ENCODE measurements at places on chromosomes 11 and 22. TPM values are rescaled to one million over a fixed set of nuclear protein-coding genes. Genes with fewer than 3 reads are reported as not detected.

DNA sequence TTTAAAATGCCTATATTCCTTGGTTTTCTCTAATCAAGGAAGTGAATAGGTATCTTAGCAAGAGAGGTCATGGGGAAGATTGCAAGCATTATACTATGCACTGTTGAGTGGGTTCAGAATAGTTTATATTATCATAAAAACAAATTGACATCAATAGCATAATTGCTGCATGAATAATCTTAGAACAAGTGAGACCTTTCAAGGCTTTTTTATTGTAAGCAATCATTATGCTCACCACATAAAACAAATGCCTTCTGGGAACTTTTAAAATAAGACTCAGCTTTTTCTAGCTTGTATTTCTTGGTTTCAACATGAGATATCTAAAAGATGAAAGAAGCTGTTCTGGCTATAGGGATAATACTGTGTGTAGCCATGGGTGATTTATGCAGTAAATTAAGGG, 135.6 kb upstream of the ZC3H12C start:
- DNase-seq = no peak

DNA sequence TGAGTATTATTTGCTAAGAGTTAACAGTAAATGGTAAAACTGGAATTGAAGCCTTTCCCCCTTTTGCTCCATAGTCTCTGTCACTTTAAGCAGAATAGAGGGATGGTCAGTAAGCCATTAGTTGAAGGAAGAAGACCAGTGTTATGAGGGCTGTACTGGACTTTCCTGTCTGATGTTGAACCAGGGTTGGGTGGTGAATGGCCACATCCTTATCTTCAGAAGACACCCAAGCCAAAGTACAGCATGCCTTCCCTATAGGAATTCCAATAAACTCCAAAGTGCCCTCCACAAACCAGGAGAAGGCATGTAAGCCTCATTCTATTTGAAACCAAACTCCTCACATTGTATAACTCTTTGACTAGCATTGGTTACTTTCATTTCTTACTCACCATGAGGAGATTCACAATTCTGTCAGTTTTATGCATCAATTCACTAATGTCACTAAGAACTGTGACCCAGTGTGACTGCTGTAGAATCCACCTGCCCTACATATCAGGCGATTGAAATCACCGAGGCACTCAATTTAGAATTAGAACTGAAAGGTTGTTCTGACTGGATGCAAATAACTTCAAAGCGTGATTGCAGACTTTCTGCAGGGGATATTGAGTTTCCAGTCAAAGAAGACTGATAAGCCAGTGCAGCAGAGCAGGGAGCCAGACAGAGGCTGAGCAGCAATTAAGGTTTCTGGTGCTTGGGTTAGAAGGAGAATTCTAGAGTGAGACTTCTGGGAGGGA, 107.1 kb upstream of the DDI1 start:
- DNase-seq = no peak

Gene DSCAML1
- total RNA-seq = not detected

Gene DKK3
- 165 TPM for total RNA-seq

Gene EHF
- total RNA-seq = not detected

Gene RCOR2
- 0.13 TPM for total RNA-seq

DNA sequence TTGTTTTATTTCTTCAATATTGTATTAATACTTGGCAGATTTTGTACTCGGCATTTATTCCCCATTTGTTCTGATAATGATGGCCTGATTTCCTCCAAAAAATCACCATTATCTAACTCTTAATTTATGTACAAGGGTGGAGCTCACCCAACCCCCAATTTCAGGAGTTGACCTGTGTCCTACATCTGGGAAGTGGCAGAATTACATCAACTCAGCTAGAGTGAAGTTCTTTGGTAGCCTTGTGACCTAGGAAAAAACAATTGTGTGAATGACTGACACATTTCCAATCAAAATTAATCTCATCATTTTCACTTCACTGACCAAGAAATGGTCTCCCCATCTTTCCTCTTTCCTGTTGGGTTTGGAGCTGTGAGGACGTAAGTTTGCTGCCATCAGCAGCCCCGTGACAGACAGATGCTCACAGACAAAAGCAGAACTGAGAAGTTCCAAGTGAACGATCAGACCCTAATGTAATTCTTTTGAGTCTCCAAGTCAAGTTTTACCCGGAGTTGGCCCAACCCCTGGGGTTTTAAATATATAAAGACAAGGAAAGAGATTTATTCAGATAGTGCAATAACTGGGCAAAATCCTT, 16.6 kb upstream of the MS4A6E start:
- DNase-seq = no peak

Gene OR52D1
- not detected for total RNA-seq

DNA sequence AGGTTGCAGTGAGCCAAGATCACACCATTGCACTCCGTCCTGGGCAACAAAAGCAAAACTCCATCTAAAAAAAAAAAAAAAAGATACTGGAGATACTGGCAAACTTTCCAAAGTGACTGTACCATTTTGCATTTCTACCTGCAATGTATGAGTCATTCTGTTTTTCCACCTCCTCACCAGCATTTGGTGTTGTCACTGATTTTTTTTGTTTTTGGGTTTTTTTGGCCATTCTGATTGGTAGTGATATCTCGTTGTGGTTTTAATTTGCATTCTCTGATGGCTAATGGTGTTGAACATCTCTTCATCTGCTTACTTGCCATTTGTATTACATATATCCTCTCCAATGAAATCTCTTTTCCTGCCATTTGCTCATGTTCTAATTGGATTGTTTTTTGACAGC, 12.0 kb upstream of the RBX1 start:
- DNase-seq = no peak

DNA sequence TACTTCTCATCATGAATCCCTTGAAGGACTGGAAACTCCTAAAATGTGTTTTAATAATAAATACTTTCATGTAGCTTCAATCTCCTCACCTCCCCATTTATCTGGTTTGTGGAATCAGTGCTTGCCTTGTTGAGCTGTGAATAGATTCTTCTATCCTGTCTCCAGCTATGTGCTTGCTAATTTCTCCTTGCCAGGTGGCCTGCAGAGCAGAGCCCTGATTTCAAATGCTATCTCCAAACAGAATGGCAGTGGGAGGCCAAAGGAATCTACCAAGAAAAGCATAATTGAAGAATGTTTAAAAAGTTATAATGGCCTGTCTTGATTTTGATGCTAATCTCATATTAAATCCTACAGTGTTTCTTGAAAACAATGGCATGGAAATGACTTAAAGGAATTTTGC, 309.3 kb upstream of the CHORDC1 start:
- DNase-seq = no peak

DNA sequence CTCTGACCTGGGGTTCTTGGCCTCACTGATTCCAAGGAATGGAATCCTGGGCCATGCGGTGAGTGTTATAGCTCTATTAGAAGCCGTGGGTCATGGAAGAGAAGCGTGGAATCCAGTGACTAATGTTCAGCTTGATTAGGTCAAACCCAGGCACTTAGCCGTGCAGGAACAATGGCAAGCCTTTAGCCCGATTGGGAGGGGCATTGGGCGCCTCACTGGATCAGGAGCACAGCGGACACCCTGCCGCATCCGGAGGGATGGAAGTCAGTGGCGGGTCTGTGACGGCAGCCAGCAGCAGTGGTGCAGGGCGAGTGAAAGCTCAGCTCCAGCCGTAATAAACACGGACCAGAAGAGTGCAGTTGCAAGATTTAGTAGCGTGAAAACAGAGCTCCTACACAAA, 20.5 kb upstream of the SLC17A6 start:
- no peak for DNase-seq

DNA sequence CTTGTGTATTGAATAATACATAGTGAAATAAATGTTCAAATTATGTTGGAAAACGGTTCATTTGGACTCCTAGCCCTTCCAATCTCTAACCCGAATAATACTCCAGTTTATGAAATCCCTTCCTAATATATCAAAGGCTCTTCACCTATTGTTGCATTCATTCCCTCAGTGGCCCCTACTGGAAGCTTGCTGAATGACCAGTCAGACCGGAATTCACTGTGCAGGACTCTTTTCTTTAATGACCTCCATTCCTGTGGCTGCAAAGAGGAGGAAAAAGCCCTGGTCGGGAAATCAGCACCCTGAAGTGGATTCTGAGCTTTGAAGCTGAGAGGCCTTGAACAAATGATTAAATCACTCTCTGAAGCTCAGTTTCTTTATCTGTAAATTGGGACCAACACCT, 19.1 kb upstream of the RCN1 start:
- DNase-seq = peak; percentile 44

- peak; percentile 28 for DNase-seq
These were observed 101.9 kb downstream of the WT1 start for GRCh38 chr11:32333320-32333991.

Gene HIRA
- 30.9 TPM for total RNA-seq

Gene SGSM1
- 0.12 TPM for total RNA-seq

Gene VSIG2
- 3.6 TPM for total RNA-seq

DNA sequence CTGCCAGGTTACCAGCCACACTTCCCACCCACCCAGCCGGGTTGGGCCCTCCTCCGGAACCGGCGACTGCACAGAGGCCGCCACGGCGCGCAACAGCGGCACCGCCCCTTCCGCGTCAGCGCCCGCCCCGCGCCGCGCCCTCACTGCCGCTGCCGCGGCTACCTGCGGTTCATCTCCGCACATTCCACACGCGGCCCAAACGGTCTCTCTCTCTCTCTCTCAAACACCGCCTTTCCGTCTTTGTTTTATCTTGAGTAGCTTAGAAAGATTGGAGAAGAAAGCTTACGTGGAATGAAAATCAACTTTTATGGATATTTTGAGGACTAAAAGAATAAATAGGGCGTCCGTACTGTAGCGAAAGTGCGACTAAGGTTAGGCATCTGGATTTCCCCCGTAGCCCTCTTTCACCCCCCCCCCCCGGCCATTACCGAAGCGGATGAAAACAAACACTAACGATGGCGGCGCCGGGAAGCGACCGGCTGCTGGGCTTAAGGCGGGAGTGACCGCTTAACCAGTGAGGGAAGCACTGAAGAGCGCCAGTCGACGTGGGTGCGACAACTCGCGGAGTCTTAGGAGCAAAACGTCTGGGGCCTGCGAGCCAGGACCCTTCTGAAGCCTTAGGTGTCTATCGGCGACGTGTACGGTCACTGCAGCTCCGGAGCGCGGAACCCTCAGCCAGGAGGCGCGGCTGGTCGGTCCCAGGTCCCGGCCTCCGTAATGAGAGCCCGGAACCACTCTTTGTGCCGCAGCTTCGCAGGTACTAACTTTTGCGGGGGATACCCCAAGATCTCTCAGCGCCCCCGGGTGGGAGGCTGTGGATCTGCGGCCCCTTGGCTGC, at the start of the genes ATG13 and HARBI1:
Gene ATG13 (plus strand): TSS at position 420 of the 838 bp plus-strand sequence. CDS start 26,739 bp downstream, outside the sequence.
Gene HARBI1 (minus strand): TSS at position 94 of the 838 bp plus-strand sequence. CDS start 990 bp downstream, outside the sequence.
- peak; percentile 89 for DNase-seq

GRCh38 chr11:58075781-58076180, 45.0 kb downstream of the OR6Q1 start:
- DNase-seq = no peak

DNA sequence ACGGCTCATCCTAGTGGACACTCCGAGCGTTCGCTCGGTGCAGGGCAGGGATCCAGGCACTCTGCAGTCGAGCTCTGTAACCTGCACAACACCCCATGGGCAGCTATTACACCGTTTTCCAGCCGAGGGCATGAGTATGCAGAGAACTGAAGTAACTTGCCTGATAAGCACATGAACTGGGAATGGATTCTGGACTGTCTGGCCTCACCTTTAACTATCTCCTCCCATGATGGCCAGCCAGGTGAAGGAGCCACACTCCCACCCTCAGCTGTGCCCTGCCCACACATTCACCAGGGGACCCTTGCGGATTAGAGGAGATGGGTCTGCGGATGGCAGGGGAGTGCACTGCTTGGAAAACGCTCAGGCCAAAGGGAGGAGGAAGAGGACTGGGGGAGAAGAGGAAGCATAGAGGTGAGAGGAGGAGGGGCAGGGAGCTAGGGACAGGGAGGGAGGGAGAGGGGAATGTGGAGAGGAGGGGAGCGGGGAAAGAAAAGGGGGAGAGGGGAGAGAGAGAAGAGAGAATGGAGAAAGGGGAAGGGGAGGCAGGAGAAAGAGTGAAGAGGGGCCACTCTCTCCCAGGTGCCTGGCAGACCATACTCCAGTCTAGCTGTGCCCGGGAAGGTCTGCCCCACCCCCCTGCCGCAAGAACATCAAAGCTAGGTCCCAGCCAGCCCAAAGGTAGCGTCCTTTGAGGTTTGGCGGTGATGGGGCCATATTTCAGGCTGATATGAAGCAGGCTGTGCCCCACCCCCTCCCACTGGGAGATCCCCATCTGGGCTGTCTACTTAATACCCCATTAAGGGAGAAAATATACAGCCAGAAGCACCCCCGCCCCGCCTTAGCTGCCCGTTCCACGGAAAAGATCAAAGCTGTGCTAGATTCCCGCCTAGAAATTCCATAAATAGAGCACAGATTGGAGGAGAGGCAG, 33.2 kb upstream of the TCF20 start:
- no peak for DNase-seq

DNA sequence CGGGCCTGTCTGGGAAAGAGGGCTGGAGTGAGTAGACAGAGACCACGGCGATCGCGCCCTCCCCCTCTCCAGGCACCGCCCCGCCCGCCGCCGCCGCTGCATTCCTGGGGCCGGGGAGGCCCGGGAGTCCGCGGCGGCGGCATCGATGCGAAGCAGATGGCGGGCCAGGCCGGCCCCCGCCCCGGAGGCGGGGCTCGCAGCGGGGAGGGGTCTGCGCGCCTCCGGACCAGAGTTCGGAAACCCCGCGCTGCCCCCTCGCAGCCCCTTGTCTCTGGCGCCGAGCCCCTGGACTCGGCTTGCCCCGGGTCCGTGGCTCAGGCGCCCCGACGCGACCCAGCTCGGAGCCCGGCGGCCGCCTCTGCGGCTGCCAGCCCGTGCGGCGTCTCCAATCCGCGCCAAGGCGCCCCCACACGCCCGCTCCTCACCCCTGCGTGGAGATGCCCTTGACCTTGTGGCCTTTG, 1.3 kb downstream of the SCARF2 start:
- no peak for DNase-seq

DNA sequence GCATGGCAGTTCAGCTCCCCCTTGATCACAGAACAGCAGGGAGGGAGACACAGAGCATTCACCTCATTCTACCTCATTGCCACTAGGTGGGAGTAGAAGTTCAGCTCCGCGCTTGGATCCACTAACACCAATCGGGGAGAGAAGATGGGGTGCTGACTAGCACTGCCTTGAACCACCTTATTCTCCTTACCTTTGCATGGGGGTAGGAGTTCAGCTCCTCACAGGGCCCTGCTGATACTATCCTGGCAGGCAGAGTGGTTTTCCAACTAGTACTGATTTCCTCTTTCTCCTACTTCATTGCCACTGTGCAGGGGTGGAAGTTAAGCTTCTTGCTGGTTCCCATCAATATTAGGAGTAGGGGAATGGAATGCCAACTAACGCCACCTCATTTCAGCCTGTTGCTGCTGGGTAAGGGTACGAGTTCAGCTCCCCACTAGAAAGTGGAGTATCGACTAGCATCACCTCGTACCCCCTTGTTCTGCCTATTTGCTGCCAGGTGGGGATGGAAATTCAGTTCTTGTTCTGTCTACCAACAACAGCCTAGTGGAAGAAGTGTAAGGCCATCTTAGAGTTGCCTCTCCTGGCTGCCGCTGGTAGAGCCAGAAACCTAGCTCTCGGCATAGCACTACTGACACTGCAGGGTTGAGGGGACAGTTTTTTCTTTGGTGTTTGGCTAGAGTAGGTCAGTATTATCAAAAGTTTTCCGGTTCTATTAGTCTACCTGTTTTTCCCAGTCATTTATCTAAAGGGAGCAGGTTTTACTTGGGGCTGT, 550.9 kb upstream of the CCDC90B start:
- DNase-seq = peak; percentile 27

- DNase-seq = no peak
These were observed 56.6 kb downstream of the CCDC81 start for GRCh38 chr11:86431258-86431657.

Measured in endothelial cell of umbilical vein (primary cell).